NCI-H1930 (cell line): ENCODE measurements at places on chromosomes 3 and 15.

DNA sequence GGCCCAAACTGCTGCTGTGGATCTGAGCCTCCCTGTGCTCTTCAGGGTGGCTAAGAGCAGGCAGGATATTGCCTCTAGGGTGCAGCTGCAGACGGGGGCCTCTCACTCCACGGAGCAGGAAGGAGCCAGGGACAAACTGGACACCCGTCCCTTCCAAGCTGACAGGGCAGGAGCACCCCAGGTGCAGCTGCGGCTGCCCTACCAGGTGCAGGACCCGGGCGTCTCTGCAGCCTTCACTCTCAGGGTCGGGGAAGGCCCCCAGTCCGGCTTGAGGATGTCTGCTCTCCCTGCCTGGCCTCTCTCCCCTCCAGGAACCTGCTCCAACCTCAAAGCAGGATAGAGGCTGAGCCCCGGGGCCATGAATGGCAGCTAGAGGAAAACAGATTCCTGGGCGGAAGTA, 1554.9 kb upstream of the CADM2 start:
- no peak for DNase-seq

- no peak for DNase-seq
Measured at GRCh38 chr15:86961669-86962068, 882.0 kb downstream of the AGBL1 start.

GRCh38 chr3:134711284-134711683, 60.5 kb upstream of the KY start:
- no peak for DNase-seq

- DNase-seq: no peak
Measured at GRCh38 chr15:83709241-83709640, 55.3 kb downstream of the ADAMTSL3 start.

DNA sequence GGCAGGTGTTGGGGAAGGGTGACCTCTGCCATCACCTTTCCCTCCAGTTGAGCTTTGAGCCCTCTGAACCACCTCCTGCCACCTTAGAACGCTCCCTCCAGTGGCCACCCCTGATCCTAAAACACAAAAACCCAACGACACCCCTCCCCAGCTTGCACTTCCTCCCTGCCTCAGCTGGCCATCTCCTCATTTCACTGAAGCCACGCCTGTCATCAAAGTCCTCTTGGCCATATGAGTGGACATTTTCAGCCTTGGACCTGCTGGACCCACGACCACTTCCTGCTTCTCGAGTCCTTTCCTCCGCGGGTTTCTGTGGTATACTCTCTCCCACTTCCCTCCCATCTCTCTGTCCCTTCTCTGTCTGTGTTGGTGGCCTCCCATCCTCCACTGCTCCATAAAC, 48.5 kb upstream of the NR2C2 start:
- no peak for DNase-seq

- no peak for DNase-seq
Measured at GRCh38 chr15:71916834-71917233, 106.5 kb downstream of the NR2E3 start.

DNA sequence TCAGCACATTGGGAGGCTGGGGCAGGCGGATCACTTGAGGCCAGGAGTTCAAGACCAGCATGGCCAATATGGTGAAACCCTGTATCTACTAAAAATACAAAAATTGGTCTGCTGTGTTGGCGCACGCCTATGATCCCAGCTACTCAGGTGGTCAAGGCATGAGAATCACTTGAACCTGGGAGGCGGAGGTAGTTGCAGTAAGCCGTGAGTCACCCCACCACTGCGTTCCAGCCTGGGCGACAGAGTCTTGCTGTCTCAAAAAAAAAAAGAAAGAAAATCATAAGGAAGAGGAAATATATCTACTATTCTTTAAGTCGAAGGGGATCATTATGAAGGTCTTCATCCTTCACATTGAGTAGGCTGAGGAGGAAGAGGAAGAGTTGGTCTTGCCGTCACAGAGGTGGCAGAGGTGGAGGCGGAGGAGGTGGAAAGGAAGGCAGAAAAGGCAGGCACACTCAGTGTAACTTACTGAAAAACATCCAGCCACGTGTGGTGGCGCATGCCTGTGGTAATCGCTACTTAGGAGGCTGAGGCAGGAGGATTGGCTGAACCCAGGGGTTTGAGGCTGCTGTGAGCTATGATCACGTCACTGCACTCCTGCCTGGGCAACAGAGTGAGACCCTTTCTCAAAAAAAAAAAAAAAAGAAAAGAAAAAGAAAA, 14.2 kb downstream of the CSK start:
- no peak for DNase-seq

DNA sequence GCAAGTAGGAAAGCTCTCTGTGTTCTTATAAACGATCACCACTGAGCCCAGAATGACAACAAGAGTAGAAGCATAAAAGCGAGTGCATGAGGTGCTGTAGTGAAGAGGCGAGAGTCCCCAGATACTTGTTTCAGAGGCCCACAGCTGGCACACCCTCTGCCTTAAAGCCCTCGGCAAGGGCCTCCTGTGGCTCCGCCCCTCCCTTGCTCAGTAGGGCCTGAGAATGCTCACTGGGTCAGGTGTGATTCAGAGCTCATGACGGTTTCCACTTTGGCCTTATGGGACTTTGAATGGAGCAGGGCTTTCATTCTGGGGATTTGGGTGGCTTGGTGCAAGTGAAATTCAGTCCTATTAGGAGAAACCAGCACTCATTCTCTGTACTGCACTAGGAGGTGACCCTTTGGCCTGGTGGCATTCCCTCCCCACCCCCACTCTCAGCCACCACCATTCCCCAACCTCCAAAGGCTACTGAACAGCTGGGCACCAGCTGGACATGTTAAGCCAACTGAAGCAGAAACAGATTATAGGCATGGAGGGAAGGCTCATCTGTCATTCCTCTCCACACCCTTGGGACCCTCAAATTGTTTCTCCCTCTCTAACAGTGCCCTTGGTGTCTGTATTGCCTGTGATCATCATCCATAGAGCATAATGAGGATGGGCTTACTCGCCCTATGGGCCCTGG, 109.6 kb upstream of the CTDSPL start:
- no peak for DNase-seq

- no peak for DNase-seq
Measured at GRCh38 chr3:195715583-195716266, 5.1 kb upstream of the MUC20 start.

GRCh38 chr3:111700054-111700453, 104.9 kb upstream of the ZBED2 start:
- no peak for DNase-seq

DNA sequence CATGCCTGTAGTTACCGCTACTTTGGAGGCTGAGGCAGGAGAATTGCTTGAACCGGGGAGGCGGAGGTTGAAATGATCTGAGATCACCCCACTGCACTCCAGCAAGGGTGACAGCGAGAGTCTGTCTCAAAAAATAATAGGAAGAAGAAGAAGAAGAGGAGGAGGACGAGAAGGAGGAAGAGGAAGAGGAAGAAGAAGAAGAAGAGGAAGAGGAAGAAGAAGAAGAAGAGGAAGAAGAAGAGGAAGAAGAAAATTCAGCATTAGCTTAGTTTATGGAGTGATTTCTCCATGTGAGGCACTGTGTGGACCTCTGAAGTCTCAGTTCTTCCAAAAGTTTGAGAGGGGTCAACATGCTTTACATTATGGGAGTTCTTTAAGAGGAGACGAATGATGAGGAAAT, 17.4 kb upstream of the MEGF11 start:
- no peak for DNase-seq

DNA sequence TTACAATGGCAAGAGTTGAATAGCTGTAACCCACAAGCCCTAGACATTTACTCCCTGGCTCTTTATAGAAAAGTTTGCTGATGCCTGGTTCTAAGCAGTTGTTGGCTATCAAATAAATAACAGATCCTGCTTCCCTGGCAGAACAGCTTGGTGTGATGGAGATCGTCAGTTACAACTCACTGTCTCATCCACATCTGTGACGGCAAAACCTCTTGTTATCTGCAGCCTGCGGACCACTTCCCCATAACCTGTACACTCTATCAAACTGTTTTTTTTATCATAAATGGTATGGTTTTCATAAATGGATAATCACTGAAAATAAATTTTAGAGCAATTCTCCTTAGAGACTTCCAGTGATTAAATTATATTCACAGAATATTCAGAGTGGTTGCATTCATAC, 14.1 kb downstream of the ZDHHC3 start:
- no peak for DNase-seq

GRCh38 chr15:22877607-22878006, 39.1 kb downstream of the NIPA2 start:
- no peak for DNase-seq

DNA sequence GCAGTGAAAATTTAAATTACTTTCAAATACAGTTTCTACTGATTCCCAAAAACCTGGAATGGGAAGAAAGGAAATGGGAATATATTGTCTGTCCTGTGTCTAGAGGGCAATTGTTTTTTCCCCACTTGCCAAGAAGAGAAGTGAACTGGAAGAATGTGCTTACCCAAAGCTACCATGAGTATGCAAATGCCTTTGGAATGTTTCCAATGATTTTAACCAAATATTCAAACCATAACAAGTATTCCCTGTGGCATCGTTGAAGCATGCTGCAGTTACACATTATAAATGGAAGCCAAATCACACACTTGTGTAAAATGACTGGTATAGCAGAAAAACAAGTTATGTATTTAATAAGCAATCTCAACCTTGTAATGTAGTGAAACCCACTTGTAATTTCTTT, 368.2 kb downstream of the GBE1 start:
- DNase-seq: no peak

GRCh38 chr3:62539762-62540161, 166.4 kb upstream of the FEZF2 start:
- no peak for DNase-seq

GRCh38 chr3:4999531-5000184, 20.4 kb downstream of the BHLHE40 start:
- no peak for DNase-seq

DNA sequence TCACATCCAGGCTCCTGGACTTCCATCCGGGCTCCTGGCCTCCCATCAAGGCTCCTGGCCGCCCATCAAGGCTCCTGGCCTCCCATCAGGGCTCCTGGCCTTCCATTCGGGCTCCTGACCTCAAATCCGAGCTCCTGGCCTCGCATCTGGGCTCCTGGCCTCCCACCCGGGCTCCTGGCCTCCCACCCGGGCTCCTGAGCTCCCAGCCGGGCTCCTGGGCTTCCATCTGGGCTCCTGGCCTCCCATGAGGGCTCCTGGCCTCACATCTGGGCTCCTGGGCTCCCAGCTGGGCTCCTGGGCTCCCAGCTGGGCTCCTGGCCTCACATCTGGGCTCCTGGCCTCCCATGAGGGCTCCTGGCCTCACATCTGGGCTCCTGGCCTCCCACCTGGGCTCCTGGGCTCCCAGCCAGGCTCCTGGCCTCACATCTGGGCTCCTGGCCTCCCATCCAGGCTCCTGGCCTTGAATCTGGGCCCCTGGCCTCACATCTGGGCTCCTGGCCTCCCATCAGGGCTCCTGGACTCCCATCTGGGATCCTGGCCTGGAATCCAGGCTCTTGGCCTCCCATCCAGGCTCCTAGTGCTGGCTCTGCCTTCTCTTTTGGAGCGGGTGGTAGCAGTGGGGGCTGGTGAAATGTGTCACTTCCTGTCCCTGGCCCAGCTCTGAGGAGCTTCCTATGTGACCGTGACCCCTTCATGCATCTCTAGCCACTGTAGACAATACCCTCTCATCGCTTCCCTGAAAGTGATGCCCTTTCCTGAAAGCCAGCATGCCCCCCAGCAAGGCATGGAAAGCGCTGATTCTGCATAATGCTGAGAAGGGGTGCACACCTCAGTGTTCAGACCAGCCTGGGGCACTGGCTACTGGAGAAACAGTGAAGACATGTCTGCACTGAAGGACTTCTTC, 62.7 kb upstream of the BLM start:
- no peak for DNase-seq

- DNase-seq: no peak
Measured at GRCh38 chr15:82774496-82774895, 31.4 kb downstream of the FSD2 start.

DNA sequence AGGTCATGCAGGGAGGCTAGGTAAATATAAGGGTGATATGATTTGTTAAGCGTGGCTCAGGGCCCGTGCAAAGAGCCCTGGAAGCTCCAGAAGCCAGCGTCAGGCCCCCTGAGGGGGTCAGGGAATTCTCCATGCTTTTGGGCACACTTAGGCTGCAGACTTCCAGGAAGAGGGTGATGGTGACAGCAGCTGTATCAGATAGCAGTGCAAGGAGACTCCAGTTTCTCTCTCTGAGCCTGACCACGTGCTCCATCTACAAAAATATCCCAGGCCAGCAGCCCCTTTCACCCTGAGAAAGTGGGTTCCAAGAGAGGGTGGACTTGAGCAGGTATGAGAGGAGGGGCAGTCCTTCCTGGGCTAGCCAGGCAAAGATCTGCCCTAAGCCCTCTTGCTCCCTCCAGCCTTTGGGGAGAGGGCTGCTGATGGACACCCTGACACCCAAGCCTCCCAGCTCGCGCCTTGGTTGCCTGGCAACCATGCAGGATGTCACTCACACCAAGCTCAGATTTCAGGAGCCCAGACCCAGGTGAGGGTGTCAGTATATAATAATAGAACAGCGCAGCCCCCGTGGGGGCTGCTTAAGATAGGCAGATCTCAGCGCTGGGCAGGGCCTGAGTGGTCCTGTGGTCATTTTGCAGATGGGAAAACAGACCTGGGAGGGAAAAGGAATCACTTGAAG, 35.8 kb downstream of the ATP2B2 start:
- no peak for DNase-seq

- DNase-seq: no peak
Measured at GRCh38 chr3:126268866-126269265, 88.3 kb downstream of the KLF15 start.

DNA sequence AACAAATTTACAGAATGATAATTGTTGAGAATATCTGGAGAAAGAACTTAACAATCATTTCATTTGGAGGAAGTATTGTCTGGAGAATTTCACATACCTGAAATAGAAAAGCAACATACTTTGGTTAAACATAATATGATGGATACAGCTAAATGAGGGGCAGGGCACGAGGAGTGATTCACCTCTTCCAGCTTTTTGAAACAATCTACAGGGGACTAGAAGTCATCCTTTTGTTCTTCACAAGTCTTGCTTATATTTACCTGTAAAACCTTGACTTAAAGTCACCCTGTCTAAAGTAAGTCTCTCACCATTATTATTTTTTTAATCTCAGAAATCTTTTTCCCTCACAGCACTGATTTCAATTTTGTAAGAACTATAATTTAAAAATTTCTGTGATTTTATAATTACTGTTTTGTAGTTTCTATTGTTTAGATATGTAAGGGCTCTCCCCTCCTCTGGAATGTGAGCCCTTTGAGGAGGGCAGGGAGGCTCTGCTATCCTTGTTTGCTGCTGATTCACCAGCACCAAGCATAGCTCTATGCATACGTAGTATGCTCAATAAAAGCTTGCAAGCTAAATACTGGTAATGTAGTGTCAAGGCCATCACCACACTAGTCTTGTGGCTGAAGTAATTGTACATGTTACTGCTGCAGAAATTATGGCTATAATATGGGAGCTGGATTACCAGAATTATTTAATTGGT, 193.9 kb upstream of the THRB start:
- no peak for DNase-seq

DNA sequence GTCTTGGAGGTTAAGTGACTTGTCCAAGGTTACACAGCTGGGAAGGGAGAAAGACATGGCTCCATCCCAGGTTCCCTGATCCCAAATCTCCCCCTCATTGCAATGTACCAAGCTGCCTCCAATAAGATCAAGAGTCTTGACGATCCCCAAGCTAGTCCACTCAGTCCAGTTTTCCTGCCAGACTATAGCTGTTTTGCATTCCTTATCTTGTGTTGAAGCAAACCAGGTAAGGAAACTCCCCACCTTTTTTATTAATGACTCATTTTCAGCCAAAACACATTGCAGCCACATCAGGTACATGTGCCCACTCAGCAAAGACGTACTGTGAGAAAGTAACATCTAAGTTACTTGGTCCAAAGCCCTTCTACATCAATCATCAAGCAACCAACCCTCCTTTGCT, 41.9 kb downstream of the LIPC start:
- no peak for DNase-seq

- no peak for DNase-seq
Measured at GRCh38 chr15:42604894-42605744, 29.7 kb downstream of the STARD9 start.
